8988T (cell line): ENCODE measurements at places on chromosomes 2 and 18.

DNA sequence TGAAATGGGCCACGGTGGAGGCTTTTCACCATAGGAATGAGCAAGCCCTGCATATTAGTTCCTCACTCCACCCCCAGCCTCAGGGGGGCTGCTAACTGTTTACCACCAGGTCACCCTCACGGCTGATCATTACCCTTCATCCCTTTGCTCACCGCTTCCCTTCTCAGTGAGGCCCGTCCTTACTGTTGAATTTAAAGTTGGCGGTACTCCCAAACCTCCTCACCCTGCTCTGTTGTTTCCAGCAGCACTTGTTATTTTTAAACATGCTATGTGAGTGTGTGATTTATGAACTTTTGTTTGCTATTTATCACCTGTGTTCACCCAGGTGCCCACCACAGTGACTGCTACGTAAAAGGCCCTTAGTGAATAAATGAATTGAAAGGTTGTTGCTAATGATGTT is 243.6 kb downstream of the ZNF407 start:
- no peak for DNase-seq

DNA sequence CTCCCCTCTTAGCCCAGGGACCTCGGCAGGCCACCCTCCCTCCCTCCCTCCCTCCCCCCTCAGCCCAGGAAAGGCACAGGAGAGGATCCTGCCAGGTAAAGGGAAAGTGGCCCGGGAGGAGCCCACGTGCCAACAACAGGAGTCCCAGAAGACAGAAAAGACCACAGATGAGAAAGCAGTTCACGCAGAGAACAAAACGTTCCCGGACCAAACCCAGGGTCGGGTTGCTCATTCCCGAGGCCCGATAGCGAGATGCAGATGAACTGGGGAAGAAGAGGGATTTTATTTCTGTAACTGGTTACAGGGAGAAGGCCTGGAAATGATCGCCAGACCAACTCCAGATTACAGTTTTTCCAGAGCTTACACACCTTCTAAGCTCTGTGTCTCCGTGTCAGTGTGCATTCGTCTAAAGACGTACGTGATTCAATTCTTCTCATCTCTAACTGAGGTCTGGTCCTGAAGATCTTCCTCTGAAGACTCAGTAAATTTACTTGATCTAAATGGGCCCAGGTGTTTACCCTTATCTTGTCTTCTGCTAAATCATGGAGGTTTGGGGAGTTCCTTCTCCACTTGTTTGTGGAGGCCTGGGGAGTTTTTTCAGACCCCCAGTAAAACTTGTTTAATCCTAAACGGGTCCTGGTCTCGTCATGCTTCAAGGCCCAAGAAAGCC is 807 bp upstream of the NEU4 start:
- no peak for DNase-seq

DNA sequence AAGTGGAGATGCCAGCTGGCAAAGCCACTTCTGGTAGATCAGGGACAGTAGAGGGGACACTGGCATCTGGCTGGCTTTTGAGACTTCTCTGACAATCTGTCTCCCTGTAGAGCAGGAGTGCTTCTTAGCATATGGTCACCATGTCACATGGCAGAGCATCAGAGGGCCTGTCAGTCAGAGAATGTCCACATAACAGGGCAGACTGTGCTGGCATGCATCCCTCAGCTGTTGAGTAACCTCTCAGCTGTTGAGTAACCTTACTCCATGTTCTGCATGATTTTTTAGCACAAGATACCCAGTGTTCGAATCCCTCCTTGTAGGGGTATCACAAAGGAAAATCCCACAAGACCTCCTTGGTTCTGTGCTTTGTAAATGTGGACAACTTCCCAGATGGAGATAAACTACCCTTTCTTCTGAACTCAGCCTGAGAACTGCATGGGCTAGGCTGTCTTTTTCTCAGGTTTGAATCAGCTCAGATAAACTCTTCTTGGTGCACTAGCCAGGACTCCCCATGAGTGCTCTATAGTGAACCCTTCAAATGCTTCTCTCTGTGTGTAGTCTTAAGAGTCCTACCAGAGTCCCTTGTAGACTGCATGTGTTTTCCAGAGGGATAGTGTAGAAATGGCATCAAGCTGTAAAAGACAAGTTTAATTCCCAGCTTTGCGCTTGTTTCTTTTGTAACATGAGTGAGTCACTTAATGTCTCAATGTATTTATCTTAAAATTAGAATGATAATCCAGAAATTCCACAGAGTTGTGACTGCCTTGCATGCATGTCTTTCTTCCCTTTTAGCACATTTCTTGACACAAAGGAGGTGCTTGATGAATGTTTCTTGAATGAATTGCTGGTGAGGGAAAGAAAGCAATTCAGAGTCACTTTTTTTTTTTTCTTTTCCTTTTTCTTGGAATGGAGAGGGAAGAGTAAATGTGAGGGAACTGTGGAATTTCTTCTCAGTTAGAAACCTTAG is 442.3 kb upstream of the HNMT start:
- no peak for DNase-seq

DNA sequence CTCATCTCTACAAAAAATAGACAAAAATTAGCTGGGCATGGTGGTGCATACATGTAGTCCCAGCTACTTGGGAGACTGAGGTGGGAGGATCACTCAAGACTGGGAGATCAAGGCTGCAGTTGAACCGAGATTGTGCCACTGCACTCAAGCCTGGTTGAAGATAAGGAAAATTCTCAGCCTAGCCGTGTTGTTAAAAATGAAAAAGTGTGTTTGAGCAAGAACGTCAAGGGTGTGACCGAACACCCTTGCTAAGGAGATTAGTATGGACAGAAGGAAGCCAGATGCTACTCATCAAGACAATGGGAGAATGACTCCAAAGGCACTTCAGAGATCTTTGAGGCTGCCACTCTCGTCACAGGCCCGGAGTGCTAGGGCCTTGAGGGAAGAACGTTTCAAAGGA is 70.0 kb upstream of the NDUFV2 start:
- no peak for DNase-seq

- no peak for DNase-seq
Observed at GRCh38 chr2:43171789-43172188, 54.6 kb downstream of the ZFP36L2 start.

DNA sequence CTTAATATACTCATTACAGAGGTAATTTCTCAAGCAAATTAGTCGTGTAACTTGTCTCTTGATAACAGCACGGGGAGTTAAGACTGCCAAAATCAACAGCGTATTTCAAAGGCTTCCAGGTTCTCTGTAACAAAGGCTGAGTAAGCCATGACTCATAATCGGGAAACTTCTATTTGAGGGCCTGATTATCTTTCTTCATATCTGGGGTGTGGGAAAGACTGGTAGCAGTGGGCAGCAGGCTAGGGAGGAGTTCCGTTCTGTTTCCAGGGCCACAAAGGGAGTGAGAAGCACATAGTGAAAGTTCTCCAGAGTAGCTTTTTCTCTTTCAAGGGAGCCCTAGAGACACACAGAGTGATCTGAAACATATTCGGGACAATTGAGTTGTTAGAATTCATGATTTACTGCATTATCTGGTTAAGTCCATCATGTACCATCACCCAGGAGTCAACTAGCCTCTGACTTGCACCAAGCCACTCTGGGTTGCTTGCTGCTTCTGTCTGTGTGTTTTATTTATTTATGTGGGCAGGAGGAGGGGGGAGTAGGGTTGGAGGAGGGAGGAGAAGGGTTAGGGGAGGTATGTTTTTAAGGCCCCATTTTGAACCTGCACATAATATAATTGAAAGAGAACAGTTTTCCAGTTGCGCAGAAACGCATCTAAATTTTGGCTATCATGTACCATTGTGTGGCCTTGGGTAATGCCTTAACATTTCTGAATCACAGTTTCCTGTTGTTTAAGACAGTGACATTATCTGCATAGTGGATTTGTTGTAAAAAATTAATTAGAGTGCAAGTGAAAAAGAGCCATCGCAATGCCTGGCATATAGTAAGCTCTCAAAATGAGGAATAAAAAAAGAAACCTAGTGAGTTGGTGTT is 80.5 kb upstream of the ITPRID2 start:
- DNase-seq, result no peak

DNA sequence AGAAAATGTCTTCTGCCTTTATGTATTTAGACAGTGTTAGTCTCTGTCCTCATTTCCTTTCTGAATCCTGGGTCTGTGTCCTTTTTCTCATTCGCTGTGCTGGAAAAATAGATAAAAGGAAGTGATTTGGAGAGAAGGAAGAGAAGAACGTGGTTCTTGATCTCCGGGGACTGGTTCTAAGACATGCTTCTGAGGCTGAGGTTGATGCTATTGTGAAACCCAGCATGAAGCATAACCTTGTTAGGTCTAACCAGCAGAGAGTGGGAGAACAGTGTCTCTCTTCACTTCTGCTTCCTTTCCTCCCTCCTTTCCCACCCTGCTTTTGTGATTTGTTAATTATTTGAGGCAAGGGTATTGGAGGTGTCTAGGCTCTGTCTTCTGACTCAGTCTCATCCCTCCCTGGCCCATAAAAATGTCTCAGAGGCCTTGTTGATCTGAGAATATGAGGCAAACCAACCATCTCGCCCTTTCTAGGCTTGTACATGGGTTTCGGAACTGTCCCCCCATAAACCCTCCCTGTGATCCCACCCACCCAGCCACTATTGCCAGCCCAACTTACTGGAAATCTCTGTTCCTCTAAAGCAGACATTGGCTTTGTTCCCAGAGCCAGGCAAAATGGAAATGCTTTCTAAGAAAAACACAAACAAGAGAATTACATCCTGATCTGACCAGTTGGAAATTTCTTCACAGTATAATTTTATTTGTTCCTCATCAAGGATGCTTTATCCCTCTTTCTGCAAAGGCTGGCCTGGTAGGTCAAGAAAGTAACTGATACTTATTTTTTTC is 360.6 kb upstream of the TNP1 start:
- no peak for DNase-seq

DNA sequence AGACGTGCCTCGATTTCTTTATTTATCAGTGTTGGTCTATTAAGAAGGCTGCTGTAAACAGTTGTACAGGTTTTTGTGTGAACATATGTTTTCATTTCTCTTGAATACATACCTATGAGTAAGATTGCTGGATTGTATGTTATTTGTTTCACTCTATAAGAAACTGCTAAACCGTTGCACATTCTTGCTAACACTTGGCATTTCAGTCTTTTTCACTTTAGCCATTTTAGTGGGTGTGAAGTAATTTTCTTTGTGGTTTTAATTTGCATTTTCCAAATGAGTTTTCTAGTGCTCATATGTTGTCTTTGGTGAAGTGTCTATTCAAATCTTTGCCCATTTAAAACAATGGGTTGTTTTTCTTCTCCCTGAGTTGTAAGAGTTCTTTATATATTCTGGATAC is 221.5 kb upstream of the SMAD7 start:
- DNase-seq, result no peak

DNA sequence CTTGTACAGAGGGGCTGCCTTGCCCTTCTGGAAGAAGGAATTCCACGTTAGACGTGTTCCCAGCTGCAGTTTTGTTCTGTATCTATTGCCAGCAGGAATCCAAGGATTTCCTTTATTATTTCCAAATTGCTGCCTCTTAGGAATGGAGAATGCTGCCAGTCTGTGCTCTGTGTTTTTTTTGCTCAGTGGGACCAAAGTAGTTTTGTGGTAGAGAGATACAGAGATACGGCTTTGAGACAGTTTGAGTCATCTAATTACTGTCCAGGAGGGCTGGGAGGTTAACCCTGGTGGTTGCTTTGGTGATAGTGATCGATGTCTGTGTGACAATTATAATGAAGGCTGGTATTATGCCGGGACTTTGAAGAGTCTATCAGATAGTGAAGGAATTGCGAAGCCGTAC is 26.3 kb downstream of the ASAP2 start:
- DNase-seq, result no peak

GRCh38 chr2:103138123-103138901 is 376.5 kb downstream of the TMEM182 start:
- DNase-seq, result no peak

DNA sequence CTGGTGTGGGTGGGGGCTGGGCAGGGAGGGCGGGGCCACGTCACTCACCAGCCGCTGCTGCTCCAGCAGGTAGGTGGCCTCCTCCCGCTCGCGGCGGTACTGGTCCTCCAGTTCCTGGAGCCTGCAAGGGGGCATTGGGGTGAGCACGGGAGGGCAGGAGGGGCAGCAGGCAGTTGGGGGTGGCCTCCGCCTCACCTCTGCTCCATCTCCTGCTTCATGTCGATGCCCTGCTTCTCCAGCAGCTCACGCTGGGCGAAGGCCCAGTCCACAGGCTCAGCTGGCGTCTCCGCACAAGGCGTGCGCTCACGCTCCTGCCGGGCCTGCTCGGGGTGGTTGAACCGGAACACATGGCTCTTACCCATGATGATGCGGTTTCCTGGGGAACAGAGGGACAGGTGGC is 57.0 kb downstream of the KIF1A start:
- no peak for DNase-seq

DNA sequence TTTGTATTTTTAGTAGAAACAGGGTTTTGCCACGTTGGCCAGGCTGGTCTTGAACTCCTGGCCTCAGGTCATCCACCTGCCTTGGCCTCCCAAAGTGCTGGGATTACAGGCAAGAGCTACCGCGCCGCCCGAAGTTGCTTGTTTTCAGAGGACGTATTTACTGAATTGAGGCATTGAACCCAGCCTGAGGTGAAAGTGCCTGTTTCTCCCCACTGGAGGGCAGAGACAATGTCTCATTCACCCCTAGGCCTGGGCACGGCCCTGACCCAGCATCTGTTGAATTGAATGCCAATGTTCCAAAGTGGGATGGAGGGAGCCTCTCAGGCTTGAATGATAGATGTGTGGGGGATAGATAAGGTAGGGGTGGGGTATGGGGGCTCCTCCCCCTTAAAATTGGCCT is 4.5 kb upstream of the TMBIM1 start:
- no peak for DNase-seq

DNA sequence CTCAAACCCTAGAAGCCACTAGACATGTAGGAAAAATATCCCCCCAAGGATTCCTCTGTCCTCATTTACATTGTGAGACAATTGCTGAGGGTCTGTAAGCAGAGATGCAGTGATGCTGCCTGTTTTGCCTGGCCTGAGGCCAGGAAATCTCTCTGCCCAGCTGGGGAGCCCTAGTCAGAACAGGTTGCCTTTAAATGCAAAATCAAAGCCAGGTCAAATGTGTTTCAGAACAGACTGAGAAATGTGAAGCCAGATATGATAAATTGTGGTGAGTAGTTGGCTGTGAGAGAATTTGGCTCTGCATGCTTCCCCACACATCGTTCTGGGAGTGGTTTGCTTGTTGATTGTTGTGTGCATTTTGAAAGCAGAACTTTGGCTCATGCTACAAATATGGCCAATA is 38.4 kb upstream of the NXPH2 start:
- DNase-seq, result no peak

DNA sequence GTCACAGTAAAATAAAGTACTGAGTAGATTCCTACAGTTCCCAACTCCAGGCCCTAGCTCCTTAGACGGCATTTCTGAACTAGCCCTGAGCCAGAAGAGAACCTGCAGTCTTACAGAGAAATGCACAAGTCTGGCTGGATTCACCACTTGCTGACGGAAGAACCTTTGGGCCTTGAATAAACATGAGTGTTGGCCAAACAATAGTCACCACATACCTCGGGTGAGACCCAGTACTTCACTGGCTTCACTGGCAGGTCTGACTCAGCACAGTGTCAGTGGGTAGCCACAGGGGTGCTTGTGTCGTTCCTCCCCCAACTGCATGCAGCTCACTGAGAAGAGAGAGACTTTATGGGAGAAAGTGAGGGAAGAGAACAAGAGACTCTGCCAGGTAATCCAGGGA is 88.9 kb downstream of the TMEM185B start:
- no peak for DNase-seq

GRCh38 chr2:164937864-164938401 is 17.4 kb downstream of the SLC38A11 start:
- DNase-seq, result no peak

- DNase-seq, result no peak
Observed at GRCh38 chr2:26850000-26850431, 2.1 kb downstream of the DPYSL5 start.

- no peak for DNase-seq
Observed at GRCh38 chr18:27843783-27844777, 332.9 kb downstream of the CDH2 start.
